ENCODE measurements at places on chromosomes 3 and 15.
A peak's percentile ranks its signal among the peaks of the same experiment; 100 is the strongest.

GRCh38 chr3:139252719-139253118, 91.1 kb upstream of the MRPS22 start:
- DNase-seq = no peak

DNA sequence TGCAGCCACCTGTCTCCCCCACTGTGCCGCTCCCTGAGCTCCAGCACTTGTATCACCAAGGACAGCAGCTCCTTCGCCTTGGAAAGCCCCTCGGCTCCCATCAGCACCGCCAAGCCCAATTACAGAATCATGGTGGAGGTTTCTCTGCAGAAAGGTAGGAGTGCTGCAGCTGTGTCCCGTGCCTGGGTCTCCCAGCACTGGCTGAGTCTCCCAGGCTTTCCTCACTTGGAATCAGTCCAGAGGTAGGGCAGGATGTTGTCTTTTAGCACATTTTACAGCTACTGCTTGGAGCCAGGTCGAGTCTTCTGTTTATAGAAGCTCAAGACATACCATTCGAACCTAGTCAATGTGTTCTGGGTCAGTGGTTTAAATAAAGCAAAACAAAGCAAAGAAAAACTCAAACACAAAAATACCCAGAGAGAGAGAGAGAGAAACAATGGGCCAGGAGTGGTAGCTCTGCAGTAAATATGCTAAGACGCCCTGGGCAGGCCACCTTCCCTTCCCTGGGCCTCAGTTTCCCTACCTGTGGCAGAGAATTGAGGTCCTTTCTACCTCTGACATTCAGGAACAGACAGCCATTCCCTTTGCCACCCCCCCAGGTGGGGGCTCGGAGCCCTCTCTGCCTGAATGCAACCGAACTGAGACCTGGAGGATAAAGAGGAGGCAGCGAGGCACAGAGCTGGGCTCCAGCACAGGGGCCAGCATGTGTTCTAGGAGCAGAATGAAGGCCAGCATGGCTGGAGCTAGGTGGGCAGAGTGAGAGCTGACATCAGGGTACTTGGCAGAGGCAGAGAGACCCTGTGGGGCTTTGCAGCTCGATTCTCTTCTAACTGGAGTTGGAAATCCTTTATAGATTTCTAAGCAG, 44.1 kb downstream of the STARD5 start:
- DNase-seq = no peak

DNA sequence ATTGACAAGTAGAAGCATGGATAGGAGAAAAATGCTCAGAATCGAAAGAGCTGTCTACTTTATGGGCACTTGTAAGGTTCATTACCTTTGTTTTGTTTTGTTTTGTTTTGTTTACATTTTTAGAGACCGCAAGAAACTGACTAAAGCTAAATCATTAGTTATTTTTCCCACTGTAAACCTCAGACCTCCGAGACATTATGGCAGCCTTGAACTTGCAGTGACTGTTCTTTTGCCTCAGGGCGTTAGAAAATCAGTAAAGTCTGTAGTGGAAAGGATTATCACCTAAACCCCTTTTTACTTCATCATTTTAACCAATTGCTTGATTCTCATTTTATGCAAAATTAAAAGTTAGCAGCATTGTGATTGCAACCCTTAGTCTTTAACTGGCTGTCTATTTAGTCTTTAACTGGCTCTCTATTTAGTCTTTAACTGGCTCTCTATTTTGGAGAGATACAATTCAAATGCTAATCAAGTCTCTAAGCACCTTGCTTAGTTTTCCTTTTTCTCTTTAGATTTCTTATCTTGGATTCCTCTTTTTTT, 383.3 kb upstream of the ROBO2 start:
- DNase-seq = no peak

- no peak for DNase-seq
These were observed 530.7 kb downstream of the ZIC1 start for GRCh38 chr3:147939839-147940238.

DNA sequence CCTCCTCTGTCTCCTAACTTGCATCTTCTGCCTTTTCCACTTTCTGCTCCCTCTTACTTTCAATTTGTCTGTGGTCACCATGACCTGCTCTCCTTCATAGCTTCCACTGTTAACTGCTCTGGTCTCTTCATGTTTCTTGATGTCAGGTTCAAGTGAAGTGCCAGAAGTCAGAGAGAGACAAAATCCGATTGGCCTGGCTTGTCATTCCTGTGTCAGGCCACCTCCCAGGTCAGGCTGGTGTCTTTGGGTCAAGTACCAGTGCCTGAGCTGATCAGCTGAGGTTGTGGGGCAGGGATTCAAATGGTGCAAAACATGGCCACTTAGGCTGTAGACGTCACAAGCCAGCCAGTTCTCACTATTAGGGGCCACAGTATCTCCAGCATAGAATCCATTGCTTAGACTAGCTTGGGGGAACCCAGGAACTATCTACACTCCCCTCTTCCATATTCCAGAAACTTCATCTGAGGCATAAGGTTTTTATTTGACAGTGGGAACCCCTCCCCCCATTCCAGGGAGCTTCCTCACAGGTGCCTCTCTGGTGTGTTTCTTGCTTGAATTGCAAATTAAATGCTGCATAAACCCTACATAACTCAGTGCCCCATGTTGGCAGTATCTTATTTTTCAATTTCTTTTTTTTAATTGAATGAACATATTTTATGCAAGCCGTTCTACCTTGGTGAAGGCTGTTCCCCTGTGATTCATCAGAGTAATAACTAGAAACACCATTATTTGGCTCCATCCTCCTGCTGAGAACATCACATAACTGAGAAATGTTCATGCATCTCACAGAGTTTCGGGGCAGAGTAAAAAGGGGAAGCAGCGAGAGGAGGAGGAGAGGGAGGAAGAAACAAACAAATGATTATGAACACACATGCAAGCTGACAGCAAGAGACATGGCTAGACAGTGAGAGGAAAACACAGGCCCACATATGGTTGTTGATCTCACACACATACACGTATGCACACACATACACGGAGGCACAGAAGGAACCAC, 175.8 kb downstream of the TLE3 start:
- DNase-seq = no peak

- DNase-seq = peak; percentile 87
These were observed 54.8 kb upstream of the SPESP1 start for GRCh38 chr15:68875377-68876116.

DNA sequence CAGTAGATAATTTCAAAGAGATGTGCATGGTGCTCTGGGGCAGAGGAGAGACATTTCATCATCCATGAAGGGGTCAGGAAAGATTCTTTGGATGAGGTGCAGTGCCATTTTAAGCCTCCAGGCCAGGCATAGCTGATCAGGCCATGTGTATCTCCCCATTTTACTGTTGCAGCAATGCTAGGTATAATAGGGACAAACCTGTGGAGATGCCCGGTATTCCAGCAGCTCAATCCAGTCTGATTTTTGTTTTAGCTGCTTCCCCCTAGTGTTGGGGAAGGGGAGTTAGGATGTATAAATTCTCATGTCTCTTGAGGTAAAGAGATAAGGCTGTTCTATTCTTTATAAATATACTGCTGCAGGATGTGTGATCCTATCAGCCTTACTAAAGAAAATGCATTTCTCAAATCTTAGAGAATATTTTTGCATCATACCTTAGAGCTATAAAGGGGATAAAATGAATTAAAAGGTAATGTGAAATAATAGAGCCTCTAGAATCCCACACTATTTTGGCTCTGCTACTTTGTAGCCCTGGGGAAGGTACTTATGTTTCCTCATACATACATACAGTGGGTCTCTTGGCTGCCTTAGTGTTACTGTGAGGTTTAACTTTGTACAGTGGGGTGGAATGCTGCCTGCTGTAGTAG, 5.2 kb downstream of the CDV3 start:
- peak; percentile 64 for DNase-seq

GRCh38 chr3:150741497-150742140, 21.4 kb downstream of the SIAH2 start:
- DNase-seq = no peak

- DNase-seq = peak; percentile 1
These were observed 828 bp upstream of the ATOSA start for GRCh38 chr15:52680041-52680391.

DNA sequence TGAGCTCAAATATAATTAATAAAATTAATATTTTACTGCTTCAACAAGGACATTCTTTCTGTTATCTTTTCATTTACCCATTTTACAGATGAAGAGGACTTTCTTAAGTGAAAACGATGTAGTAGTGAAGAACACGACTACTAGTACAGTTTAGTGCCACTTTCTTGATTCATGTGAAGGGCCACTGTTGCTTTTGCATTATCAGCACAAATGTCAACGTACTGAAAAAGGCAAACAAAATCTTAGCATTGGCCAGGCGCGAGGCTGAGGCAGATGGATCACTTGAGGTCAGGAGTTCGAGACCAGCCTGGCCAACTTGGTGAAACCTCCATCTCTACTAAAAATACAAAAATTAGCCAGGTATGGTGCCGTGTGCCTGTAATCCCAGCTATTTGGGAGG, 9.5 kb downstream of the PPP1R14D start:
- no peak for DNase-seq

- peak; percentile 88 for DNase-seq
These were observed 243.6 kb upstream of the MDFIC2 start for GRCh38 chr3:70556056-70556455.

DNA sequence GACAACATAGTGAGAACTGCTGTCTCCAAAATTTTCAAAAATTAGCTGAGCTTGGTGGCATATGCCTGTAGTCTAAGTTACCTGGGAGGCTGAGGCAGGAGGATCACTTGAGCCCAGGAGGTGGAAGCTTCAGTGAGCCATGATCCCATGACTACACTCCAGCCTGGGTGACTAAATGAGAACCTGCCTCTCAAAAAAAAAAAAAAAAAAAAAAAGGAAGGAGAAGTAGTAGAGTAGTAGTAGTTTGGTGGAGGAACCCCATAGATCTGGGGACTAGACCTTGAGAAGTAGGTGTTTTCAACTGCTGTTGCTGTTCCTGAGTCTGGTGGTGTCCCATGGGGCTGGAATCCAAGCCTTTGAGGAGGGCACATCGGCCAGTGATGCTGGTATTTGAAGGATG, 38.4 kb upstream of the UBE2E2 start:
- no peak for DNase-seq

DNA sequence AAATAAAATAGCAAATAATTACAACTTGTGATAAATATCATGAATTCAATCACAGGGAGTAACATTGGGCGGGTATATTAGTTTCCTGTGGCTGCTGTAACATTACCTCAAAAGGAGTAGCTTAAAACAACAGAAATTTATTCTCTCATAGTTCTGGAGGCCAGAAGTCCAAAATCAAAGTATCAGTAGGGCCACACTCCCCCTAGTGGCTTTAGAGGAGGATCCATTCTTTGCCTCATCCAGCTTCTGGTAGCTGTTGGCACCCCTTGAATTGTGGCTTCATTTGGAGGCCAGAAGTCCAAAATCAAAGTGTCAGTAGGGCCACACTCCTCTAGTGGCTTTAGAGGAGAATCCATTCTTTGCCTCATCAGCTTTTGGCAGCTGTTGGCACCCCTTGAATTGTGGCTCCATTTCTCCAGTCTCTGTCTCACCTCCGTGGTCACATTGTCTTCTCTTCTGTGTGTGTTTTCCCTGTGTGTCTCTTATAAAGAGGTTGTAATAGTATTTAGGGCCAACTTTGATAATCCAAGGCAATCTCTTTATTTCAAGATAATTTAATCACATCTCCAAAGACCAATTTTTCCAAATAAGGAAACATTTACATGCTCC, 3.1 kb upstream of the CFAP20DC start:
- DNase-seq = peak; percentile 49

GRCh38 chr3:5826467-5826866, 639.0 kb downstream of the EDEM1 start:
- DNase-seq = no peak

DNA sequence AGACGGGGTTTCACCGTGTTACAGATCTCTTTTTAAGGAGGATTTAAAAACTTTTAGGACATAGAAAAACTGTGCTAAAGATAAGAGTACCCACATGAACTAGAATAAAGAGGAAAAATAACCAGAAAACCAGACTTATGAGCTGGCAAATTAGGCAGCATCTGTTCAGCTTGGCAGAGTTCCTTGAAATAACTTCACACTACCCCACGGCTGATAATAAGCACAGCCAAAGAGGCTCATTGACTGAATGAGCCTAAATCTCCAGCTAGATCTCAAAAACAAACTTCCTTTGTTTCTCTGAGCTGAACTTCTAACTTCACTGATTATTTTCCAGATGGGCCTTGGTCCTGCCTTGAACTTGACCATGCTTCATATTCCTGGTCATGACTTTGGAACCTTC, 26.7 kb upstream of the PIK3R4 start:
- no peak for DNase-seq

DNA sequence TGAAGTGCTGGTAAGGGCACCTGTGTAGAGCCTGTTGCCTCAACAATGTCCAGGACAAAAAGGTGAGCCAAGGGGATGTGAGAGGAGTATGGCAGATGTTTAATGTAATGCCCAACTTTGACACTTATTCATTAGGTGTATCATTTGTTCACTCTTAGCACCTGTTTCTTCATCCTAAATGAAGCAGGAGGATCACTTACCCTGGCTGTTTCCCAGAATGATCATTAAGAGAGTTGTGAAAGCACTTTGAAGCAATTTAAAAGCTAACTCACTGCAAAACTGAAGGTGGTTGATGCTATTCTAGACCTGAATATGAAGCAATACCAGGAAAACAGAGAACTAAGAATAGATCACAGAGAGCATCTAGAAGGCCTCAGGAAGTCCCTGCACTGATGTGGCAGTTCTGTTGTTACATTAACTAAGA, 3.4 kb upstream of the HHLA2 start:
- DNase-seq = no peak

GRCh38 chr3:127276995-127277394, 10.9 kb downstream of the PRR20G start:
- DNase-seq = no peak

Data from fibroblast of upper back skin (primary cell).